Activated naive CD8-positive, alpha-beta T cell treated with anti-CD3 and anti-CD28 coated beads for 36 hours (primary cell): ENCODE measurements at places on chromosomes 6 and 20. TPM values are rescaled to one million over a fixed set of nuclear protein-coding genes. Genes with fewer than 3 reads are reported as not detected.

- DNase-seq = no peak
These were observed 319.1 kb downstream of the TFAP2B start for GRCh38 chr6:51137777-51138176.

PDRG1 gene
- 20.2 TPM for total RNA-seq

PRL gene
- not detected for total RNA-seq

DNA sequence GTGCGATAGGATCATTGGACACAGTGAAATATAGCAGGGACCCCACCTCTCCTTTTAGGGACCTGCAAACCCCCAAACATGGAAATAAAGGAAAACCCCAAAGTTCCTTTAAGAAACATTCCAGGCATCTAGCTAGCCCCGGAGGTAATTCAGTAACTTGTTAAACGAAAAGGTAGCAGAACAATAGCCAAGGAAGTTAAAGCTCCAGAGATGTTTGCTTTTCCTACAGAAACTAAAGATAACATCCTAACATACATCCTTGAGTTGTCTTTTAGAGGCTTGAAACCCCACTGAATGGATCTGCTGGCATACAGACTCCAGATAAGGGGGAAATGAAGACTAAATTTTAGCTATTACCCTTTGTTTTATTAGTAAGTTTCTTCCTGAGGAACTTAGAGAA is 51.0 kb downstream of the FAM184A start:
- DNase-seq = no peak

DNA sequence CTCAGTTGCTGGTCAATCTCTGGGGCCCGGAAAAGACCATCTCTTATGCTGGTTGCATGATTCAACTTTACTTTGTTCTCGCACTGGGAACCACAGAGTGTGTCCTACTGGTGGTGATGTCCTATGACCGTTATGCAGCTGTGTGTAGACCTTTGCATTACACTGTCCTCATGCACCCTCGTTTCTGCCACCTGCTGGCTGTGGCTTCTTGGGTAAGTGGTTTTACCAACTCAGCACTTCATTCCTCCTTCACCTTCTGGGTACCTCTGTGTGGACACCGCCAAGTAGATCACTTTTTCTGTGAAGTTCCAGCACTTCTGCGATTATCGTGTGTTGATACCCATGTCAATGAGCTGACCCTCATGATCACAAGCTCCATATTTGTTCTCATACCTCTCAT is 4.3 kb downstream of the OR2J3 start:
- no peak for DNase-seq

DNA sequence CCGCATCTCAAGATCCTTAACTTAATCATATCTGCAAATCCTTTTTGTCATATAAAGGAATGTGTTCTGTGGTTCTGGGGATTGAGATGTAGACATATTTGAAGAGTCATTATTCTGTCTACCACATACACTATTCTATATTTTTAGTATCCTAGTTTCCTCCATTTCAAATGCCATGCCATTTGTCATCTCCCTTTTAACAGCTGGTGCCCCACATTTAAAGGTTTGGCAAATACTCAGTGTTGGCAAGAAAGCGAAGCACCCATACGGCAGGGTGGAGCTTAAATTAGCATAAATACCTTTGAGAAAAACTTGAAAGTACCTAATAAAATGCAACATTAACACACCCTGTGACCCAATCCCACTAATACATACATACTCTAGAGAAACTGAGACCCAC is 31.7 kb downstream of the PAK5 start:
- no peak for DNase-seq

DNA sequence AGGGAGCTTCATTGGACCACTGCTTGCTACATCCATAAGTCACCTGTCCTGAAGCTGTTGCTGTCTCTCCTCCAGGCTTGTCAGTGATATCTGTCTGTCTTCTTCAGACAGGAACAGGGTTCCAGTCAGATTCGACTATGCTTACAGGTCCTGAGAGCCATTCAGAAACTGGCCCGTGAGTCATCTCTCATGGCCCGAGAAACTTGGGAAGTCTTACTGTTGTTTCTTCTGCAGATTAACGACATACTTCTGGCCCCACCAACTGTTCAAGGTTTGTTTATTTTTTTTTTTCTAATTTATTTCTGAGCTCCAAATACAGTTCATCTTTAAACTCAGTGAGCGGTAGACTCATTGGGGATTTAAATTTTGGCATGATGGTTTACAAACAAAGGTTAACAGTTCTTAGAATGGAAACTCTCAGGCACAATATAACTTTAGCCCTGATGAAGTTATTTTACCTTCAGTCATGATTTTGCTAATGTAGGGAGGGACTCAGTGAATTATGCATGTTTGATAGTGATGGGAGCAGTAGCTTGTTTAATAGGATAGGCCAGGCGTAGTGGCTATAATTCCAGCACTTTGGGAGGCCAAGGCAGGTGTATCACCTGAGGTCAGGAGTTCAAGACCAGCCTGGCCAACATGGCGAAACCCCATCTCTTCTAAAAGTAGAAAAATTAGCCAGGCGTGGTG is 24.7 kb downstream of the RALGAPB start:
- no peak for DNase-seq

DNA sequence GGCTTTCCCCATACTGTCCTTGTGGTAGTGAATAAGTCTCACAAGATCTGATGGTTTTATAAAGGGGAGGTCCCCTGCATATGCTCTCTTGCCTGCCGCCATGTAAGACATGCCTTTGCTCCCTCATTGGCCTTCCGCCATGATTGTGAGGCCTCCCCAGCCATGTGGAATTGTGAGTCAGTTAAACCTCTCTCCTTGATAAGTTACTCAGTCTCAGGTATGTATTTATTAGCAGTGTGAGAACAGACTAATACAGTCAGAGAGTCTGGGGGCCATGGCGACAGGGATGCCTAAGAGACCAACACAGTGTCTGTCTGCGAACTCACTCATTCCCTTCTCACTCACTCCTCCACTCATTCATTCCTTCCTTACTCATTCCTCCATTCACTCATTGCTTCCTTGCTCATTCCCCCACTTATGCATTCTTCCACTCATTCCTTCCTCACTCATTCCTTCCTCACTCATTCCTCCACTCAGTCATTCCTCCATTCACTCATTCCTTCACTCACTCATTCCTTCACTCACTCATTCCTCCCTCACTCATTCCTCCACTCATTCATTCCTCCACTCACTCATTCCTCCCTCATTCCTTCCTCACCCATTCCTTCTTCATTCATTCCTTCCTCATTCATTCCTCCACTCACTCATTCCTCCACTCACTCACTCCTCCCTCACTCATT is 137.5 kb upstream of the AGPAT4 start:
- no peak for DNase-seq

KHDC1L gene
- total RNA-seq = not detected

DNA sequence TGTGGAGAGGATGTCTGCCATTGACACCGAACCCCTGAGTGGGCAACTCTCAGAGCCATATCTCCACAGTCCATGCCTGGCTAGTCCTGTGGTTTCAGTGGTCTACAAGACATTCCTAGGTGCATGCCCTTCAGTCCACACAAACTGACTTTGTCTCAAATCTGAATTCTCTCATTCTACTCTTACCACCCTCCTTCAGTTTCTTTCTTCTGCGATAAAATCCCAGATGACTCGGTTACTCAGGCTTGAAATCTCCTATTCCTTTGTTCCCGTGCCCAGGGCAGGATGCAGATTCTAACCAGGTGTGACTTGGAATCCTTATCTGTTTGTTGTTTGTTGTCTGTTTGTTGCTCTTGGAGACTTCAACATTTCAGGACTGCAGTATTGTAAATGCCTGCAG is 9.3 kb downstream of the CDS2 start:
- DNase-seq = no peak

- DNase-seq = no peak
These were observed 185.0 kb downstream of the CENPW start for GRCh38 chr6:126524811-126525326.

- no peak for DNase-seq
These were observed 26.1 kb downstream of the NCOA5 start for GRCh38 chr20:46063652-46064054.

DNA sequence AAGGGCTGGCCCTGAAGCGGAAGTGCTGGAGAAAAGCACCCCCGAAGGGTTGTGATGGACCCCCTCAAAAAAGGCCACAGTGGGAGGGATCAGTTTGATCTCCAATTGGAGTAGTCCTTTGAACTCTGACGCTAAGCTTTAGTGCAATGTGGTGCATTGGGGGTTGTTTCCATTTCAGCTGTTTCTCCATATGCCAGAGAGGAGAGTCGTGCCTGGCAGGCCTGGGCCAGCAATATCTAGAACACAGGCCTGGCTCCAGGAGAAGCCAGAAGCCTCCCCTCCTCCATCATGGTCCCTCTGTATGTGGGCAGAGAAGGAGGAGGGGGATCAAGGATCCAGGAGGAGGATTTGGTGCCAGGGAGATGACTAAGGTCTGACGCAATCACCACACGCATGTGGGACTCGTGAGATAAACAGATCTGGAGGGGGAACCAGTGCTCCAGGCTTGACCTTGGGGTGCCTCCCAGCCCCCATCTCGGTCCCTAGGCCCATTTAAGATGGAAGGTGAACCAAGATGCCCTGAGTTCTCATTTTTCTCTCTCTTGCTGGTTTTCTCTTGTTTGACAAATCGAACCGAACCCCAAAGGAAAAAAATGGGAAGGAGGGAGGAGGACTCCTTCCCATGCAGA is 517.4 kb upstream of the JARID2 start:
- DNase-seq = no peak

OR2H1 gene
- total RNA-seq = not detected

DNA sequence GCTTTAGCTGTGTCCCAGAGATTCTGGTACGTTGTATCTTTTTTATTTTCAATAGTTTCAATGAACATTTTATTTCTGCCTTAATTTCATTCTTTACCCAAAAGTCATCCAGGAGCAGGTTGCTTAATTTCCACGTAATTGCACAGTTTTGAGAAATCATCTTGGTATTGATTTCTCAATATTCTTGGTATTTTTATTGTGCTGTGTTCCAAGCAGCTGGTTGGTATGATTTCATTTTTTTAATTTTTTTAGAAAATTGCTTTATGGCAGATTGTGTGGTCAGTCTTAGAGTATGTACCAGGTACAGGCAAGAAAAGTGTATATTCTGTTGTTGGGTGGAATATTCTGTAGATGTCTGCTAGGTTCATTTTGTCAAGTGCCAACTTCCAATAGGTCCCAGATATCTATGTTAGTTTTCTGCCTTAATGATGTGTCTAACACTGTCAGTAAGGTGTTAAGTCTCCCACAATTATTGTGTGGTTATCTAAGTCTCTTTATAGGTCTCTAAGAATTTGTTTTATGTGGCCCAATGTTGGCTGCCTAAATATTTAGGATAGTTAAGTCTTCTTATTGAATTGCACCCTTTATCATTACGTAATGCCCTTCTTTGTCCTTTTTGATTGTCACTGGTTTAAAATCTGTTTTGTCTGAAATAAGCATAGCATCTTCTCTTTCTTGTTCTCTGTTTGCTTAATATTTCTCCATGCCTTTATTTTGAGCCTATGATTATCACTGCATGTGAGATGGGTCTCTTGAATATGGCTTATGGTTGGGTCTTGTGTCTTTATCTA is 366.9 kb upstream of the IRAK1BP1 start:
- DNase-seq = no peak

LY86 gene
- total RNA-seq = 1.2 TPM

GRCh38 chr6:90765895-90766294 is 179.0 kb upstream of the MAP3K7 start:
- no peak for DNase-seq

DNA sequence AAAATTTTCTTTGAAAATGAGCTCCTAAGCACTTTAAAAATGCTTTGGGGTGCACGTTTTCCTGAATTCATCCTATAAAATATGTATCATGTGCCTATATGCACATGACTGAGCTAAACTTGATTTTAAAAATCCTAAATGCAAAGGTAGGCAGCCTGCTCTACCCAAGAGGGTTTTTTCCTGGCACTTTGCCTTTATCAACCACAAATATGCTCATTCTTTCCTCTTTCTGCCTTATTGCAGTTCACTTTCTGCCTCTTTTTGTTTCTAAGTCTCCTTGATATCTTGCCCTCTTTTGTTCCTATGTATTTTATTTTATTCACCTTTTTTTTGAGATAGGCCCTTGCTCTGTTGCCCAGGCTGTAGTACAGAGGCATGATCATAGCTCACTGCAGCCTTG is 229.3 kb downstream of the GRM1 start:
- no peak for DNase-seq

DNA sequence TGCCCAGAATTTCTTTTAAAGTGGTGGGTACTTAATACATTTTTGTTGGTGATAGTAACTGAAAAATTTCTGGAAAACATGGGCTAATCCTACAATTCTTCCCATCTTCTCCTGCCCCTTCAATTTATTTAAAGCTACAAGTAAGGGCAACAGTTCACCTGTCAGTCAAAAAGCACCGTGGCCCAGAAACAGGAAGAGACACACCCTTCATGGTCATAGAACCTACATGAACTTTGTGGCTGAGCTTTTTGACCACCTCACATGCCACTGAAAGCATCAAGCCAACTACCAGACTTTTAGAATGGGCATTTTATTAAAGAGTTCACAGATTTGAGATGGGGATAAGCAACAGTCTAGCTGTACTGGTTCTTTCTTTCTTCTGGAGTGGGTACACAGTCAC is 201.1 kb upstream of the CNR1 start:
- DNase-seq = no peak

DNA sequence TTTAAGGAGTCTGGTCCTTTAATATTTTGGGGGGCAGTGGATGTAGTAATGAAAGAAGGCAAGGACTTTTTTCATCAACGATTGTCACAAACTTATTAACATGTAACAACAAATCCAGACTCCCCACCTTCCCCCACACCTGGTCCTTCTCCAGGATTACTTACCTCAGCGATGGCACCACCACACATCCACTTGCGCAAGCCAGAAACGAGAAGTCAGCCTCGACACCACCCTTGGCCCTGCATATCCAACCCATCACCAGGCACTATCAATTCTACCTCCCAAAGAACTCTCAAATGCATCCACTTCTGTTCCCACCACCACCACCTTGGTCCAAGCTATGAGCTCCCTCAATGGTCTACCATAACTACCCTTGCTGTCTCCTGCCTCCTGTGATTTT is 6.6 kb downstream of the EZR start:
- no peak for DNase-seq

DNA sequence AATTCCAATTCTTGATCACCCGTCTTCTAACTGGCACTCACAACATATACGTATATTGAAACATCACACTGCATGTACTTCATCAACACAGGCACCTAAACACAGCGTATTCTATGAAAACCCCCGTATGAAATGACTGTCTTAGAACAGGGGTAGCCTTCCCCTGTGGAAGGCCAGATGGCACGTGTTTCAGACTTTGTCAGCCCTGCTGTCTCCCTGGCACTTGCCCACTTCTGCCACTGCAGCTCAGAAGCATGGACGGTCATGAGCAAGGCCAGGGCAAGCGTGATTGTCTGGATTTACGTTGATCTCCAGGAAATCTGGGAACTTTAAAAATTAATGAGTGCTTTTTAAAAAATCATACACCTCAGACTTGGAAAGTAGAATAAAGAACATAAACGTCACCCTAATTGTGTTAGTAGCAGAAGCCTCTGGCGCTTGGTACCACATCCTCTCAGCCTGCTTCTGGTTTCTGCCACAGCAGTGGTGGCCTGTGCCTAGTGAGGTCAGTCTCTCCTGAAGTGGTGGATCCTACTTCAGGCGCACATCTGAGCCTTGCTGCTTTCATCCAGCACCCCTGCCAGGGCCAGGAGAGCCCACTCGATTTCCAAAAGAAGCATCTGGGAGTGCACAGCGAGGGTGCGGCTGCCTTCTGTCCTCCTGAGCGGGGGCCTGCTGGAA is 18.3 kb downstream of the PDE10A start:
- no peak for DNase-seq

MAP3K4 gene
- 32.8 TPM for total RNA-seq
